Smooth muscle cell of the coronary artery (primary cell): ENCODE measurements at places on chromosomes 2 and 18. TPM values are rescaled to one million over a fixed set of nuclear protein-coding genes. Genes with fewer than 3 reads are reported as not detected.

Gene CACNB4
- 0.15 and 10.5 TPM in 2 replicates for total RNA-seq

Gene ANKRD53
- total RNA-seq = 0.15 and 0.23 TPM in 2 replicates

Gene SERPINB13
- total RNA-seq = not detected in 2 replicates

Gene TCF4
- total RNA-seq = 73.6 and 148 TPM in 2 replicates

Gene ZNF513
- total RNA-seq = 5.4 and 7.9 TPM in 2 replicates

Gene PSMA8
- not detected in 2 replicates for total RNA-seq

Gene ALPG
- total RNA-seq = not detected in 2 replicates

Gene EVX2
- total RNA-seq = not detected in 2 replicates

Gene SIGLEC15
- 0.23 and 1.4 TPM in 2 replicates for total RNA-seq

Gene ALPI
- not detected in 2 replicates for total RNA-seq

Gene VWC2L
- total RNA-seq = not detected in 2 replicates

Gene HOXD9
- total RNA-seq = not detected in 2 replicates

Gene C2orf49
- total RNA-seq = 13.6 and 14.3 TPM in 2 replicates

Gene DNER
- 0.60 and 0.82 TPM in 2 replicates for total RNA-seq

Gene TRAPPC8
- total RNA-seq = 32.2 and 35.1 TPM in 2 replicates

Gene LRRTM4
- not detected in 2 replicates for total RNA-seq

Gene CXCR1
- total RNA-seq = not detected in 2 replicates
